ENCODE measurements at places on chromosomes 1 and 21.
A peak's percentile ranks its signal among the peaks of the same experiment; 100 is the strongest.

GRCh38 chr1:63904826-63905225 lies 131.0 kb downstream of the ROR1 start:
- DNase-seq = no peak

- DNase-seq = no peak
Observed at GRCh38 chr1:116878804-116879477, 30.8 kb upstream of the PTGFRN start.

DNA sequence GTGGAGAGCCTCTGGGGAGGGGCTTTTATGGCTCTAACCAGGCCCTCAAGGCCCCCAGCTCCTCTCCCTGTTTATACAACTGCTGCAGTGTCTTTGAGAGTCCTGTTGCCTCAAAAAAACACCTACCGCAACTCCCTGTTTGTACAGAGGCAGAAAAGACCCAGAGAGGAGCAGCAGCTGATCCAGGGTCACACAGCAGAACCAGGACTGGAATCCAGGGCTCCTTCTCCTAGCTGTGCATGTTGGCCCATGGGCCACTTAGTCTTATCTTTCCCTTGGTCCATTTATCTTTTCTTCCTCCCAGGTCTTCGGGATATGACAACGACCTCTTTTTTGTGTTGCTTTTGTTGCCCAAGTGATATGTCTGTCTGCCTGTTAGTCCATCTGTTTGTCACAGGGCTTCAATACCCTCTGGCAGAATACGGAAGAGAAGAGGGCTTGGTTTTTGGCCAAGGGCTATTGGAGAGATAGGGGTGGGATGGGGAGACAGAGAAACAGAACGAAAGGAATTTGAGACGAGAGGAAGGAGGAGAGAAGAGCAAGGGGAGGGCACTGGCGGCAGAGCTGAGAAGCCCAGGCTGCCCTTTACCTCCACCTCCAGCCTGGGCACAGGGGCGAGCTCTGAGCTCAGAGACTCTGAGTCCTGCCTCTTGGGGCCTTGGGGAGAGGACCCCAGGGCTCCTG lies 33.5 kb upstream of the WASF2 start:
- DNase-seq = no peak

GRCh38 chr1:147169840-147170674 lies 2.2 kb downstream of the PRKAB2 start:
- no peak for DNase-seq

- no peak for DNase-seq
Observed at GRCh38 chr1:19045898-19046880, 89.7 kb upstream of the IFFO2 start.

GRCh38 chr1:180254854-180255253 lies 24.8 kb downstream of the LHX4 start:
- no peak for DNase-seq

GRCh38 chr1:53271446-53272090 lies 33.2 kb upstream of the MAGOH start:
- no peak for DNase-seq

DNA sequence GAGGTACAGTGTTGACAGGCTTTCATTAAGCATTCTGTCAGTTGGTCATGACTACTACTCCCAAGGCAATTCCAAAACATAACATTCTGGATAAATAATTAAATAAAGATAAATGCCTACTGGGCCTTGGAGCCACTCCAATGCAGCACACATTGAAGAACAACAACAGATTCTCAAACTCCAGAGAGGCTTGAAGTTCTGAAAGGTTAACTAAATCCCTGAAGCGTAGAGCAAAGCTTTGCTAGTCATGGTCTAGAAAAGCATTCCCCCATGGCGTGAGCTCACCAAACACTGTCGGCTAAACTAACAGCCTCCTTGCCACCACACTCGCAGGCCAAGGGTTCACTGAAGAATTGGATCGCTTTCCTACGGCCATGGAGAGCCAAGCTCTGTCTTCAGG lies 268.0 kb downstream of the ATG4C start:
- DNase-seq = no peak

GRCh38 chr1:8902765-8903164 lies 24.3 kb upstream of the ENO1 start:
- no peak for DNase-seq

- DNase-seq = no peak
Observed at GRCh38 chr1:235357485-235358373, 9.5 kb upstream of the TBCE start.

DNA sequence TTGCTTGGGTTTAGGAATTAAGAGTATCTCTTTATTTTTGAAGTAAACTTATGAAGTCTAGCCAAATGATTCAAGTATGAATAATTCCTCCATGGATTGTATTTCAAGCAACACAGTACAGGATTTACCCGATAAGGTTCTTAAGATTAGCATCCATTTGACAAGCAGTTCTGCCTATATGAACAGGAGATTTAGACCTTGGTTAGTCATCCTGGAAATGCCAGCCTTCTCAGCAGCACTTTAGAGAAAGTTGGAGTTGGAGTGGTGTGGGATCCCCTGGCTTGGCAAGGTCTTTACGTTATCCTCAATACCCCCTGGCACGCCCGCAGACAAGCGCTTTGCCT lies 1.6 kb downstream of the BCAR3 start:
- no peak for DNase-seq

- no peak for DNase-seq
Observed at GRCh38 chr1:15680561-15681348, 3.4 kb upstream of the PLEKHM2 start.

DNA sequence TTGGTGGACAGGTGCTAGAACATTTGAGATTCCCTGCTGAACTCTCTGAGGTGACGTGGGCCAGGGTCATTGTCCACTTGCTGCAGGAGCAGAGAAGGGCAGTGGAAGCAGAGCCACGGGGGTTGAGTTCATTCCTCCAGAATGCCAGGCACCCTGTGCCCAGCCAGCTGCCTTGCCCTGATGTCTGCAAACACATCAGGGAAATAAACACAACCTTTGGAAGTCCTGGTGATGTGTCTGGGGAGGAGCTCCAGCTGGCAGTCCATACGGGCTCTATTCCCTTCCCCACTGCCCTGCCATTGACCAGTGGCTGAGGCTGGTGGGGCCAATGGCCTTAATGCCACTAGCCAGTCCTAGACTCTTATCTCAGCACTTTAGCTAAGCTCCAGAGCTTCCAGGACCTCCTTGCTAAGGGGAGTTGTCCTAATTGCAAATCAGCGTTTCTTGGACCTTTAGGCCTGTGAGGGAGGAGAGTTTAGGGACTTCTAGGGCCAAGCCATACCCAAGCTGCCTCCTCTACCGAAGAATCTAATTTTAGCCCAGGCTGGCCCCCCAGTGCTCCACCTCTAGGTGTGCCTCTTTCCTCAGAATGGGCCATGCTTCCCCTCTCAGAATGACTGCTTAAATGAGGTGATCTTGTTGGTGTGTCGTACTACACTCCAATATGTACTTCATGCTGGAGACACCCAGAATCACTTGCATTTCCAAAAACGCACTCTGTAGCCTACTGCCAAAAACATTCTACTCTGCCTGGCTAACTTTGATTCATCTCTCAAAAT lies 25.9 kb upstream of the MFSD2A start:
- no peak for DNase-seq

DNA sequence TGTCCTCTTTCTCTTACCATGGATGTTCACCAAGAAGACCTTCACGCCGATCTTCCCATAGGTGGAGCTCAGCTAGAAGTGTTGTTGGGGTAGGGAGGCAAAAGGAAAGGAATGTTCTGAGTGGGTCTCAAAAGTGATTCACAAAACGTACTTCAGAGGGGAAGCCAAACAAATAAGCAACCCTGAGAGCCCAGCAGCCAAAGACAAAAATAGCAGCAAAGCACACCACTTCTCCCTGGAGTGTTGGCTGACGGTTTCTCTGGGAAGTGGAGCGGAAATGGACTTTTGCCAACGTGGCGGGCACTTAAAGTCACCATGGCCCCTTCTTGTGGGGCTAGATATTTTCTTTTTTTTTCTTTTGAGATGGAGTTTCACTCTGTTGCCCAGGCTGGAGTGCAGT lies 23.1 kb downstream of the SLC26A9 start:
- no peak for DNase-seq

GRCh38 chr1:84433258-84434080 lies 35.2 kb downstream of the DNASE2B start:
- peak; percentile 44 for DNase-seq

DNA sequence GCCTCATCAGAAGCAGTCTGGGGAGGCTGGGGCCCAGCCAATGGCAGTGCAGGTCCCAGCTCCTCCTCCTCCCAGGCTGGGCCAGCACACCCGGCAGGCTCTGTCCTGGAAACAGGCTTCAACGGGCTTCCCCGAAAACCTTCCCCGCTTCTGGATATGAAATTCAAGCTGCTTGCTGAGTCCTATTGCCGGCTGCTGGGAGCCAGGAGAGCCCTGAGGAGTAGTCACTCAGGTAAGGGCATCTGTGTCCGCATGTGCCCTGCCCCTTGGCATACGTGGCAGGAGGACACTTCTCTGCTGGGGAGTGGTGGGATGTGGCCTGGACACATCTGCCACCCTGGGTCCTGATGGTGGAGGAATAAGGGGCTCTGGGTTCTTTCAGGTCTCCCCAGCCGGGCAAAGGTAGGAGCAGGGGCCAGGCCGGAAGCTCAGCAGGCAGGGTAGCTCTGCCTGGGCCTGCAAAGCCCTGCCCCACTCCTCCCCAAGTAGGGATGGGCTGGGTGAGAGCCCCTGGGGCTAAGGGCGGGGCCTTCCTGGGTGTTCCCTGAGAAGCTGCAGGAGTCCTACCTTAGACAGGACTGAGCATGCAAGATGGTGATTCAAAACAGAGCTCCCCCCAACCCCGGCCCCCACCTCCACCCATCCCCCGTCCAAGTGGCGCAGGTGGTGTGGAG lies at the start of gene GJB5:
Gene GJB5, plus strand, starts transcription at position 84 of the 674 bp plus-strand sequence. CDS start 2,284 bp downstream, outside the sequence.
- DNase-seq = no peak

DNA sequence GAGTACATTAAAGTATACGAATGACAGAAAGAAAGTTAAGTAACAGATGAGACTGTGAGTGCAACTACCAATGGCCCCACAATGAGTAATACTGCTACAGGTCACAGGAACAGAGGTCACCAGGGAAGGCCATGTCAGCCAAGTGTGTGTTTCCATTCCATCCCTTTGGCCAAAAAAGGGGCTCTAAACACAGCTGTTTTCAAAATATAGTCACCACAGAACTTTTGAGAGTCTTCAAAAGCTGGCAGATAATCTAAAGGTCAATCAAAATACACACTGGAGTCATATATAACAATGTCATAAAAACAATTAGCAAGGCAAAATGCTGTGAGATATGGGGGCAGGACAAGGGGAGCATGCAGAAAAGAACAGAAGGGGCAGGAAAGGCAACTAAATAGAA lies 10.2 kb downstream of the USP24 start:
- no peak for DNase-seq

- DNase-seq = no peak
Observed at GRCh38 chr1:233689017-233689747, 75.3 kb downstream of the KCNK1 start.

DNA sequence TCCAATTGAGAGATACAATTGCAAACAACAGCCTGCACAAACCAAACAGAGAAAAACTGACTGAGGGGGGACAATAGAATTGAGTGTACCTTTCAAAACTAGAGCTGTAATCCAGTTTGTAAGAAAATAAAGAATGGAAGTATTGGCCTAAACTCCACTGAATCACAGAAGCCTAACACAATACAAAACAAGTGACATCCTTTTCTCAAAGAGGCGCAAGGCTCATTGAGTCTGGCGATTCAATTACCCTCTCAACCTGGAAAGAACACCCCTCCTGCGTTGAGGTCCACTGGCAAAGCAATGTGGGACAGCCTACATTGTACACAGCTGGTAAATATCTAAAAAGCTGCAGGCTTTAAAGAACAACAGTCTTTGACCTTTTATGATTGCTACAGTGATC lies 182.6 kb downstream of the DPYD start:
- no peak for DNase-seq

GRCh38 chr1:175072099-175072951 lies 4.7 kb downstream of the TNN start:
- DNase-seq = no peak

DNA sequence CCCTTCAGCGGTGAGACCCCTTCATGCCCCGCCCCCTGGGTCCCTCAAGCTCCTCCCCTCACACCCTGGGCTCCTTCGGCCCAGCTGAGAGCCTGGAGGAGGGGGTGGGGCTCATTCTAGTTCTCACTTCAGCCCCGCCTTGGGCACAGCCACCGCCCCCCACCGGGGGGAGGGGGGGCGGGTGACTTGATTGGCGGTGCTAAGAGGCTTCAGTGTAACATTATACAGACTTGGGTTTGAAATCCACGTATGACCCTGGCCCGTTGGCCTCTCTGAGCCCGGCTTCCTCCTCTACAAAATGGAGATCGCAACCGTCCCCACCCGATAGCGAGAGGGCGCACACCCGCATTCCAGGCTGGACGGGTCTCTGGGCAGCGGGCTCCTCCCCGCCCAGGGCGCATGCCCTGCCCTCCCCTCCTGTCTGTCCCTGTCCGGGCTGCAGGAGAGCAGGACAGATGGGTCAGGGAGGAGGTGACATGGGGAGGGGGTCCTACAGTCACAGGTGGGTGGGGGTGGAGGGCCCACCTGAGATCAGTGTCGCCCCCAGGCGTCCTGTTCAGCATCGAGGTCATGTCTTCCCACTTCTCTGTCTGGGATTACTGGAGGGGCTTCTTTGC lies 5.1 kb downstream of the CLCNKB start:
- DNase-seq = peak; percentile 60

DNA sequence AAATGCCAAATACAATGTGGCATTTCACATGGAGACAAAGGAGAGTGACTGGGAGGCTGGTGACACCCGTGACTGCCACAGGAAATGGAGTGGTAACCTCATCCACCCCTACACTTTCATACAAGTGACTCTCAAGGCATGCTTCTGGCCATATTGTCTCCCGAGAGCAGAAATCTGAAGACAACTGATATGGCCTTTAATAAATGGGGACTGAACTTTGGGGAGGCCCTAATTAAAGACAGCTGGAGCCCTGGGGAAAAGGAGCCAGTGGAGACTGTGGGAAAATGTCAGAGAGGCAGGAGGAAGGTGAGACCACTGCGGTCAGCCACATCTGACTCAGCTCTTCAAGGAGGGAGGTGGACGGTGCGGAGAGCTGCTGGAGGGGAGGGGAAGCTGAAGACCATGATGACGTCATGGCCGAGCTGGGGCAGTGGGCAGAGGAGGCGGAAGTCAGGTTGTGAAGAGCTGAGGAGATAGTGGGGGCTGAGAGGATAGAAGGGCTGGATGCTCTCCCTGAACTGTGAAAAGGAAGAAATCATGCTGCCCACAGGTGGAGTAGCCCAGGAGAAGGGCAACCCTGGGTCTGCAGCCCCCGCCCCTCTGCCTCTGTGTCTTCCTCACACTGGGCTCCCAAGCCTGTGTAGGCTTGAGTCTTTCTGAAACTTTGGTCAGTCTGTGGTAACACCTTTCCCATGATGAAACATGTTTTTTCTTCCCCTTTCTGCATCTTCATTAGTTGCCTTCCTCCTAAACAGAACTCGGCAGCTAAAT lies 14.0 kb upstream of the NCF2 start:
- DNase-seq = no peak

- no peak for DNase-seq
Observed at GRCh38 chr1:18761948-18762840, 97.3 kb downstream of the TAS1R2 start.

- DNase-seq = no peak
Observed at GRCh38 chr1:237281481-237281880, 239.5 kb downstream of the RYR2 start.

GRCh38 chr21:44549525-44550211 lies 1.6 kb downstream of the KRTAP10-2 start:
- no peak for DNase-seq

- peak; percentile 81 for DNase-seq
Observed at GRCh38 chr1:39933956-39934941, 20.7 kb upstream of the MFSD2A start.

Data from HuH-7 (cell line).